ENCODE measurements at places on chromosomes 7 and 10. TPM values are rescaled to one million over a fixed set of nuclear protein-coding genes. Genes with fewer than 3 reads are reported as not detected.

The FKBP6 gene
- 0.47 TPM for total RNA-seq

DNA sequence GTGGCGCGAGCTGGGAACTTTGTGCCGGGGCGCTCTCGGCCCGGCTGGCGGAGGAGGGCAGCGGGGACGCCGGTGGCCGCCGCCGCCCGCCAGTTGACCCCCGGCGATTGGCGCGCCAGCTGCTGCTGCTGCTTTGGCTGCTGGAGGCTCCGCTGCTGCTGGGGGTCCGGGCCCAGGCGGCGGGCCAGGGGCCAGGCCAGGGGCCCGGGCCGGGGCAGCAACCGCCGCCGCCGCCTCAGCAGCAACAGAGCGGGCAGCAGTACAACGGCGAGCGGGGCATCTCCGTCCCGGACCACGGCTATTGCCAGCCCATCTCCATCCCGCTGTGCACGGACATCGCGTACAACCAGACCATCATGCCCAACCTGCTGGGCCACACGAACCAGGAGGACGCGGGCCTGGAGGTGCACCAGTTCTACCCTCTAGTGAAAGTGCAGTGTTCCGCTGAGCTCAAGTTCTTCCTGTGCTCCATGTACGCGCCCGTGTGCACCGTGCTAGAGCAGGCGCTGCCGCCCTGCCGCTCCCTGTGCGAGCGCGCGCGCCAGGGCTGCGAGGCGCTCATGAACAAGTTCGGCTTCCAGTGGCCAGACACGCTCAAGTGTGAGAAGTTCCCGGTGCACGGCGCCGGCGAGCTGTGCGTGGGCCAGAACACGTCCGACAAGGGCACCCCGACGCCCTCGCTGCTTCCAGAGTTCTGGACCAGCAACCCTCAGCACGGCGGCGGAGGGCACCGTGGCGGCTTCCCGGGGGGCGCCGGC, 870 bp downstream of the FZD1 start:
- peaks cover 37% of the 10 kb centered on the region for H3K4me1 ChIP-seq
- peak overlapping the region; percentile 82 for H3K4me3 ChIP-seq
- no peaks in the 10 kb centered on the region for H3K36me3 ChIP-seq
- peak; percentile 71 for DNase-seq

GRCh38 chr7:22402250-22402649, 45.3 kb upstream of the RAPGEF5 start:
- H3K4me3 ChIP-seq: no peak overlapping the region
- no peaks in the 10 kb centered on the region for H3K4me1 ChIP-seq
- no peak overlapping the region for H3K27ac ChIP-seq
- no peaks in the 10 kb centered on the region for H3K27me3 ChIP-seq
- H3K36me3 ChIP-seq: no peaks in the 10 kb centered on the region

DNA sequence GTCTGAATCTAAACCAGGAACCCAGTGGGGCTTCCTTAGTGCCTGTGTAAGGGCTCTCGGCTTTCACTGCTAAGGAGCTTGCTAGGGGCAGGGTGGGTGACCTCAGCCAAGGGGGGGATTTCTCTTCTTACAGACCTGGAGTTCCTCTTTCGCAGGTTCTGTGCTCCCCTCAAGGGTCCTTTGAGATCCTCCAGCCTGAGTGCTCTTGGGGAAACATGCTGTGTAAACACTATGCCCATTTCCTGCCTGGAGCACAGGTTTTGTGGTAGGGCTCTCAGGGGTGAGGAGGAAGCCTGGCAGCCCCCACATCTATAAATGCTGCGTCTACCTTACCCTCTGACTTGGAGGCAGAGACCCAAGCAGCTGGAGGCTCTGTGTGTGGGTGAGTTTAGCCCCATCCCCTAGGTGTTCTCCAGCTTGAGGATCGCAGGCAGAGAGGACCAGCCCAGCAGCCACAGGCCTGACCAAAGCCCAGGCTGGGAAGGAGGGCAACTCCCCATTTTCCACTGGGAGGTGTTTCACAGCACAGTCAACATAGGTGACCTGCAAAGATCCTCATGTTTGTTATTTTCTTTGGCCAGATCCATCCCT, at the start of gene SFTPA1:
Gene SFTPA1 (plus strand): TSS at position 339 of the 591 bp plus-strand sequence. CDS start 887 bp downstream, outside the sequence.
- no peaks in the 10 kb centered on the region for H3K36me3 ChIP-seq
- peak; percentile 75 for DNase-seq
- peak within 1 kb of the TSS; percentile 75 for H3K27ac ChIP-seq
- H3K27me3 ChIP-seq: no peaks in the 10 kb centered on the region
- H3K4me3 ChIP-seq: peak within 1 kb of the TSS; percentile 48
- H3K4me1 ChIP-seq: no peaks in the 10 kb centered on the region

DNA sequence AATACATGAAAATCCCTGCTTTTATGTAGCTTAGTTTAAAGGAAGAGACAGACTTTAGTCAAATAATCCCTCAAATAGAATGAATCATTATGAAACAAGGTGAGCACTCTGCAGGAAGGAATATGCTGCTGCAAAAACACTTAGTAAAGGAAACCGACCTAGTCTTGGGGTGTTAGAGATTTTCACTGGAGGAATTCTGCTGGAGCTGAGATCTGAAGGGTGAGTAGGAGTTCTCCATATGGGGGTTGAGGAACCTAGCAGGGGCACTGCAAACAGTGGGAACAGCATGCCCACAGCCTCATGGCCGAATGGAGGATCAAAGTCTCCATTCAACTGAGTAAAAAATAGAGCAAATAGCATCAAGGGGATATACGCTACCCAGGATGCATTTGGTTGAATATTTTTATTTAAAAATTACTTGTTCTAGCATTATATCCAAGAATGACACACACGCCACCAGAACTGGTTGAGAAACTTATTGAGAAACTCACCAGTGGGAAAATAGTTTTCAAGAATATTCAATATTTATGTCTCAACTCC, 3.5 kb downstream of the ITIH2 start:
- no peaks in the 10 kb centered on the region for H3K4me1 ChIP-seq
- no peak overlapping the region for H3K27ac ChIP-seq
- peaks cover 8% of the 10 kb centered on the region for H3K27me3 ChIP-seq
- H3K4me3 ChIP-seq: no peak overlapping the region
- H3K36me3 ChIP-seq: no peaks in the 10 kb centered on the region

- no peak overlapping the region for H3K27ac ChIP-seq
- no peaks in the 10 kb centered on the region for H3K27me3 ChIP-seq
- no peaks in the 10 kb centered on the region for H3K36me3 ChIP-seq
- H3K4me1 ChIP-seq: peaks cover 32% of the 10 kb centered on the region
- H3K4me3 ChIP-seq: no peak overlapping the region
These were observed 123.7 kb downstream of the KAT6B start for GRCh38 chr10:74949843-74950765.
